ENCODE measurements at places on chromosomes 4 and X.

- DNase-seq, result no peak
Measured at GRCh38 chrX:112254896-112255295, 172.3 kb upstream of the TRPC5 start.

- DNase-seq, result no peak
Measured at GRCh38 chr4:169342906-169343564, 72.3 kb upstream of the SH3RF1 start.

GRCh38 chrX:49162620-49163019, at the start of gene MAGIX:
Gene MAGIX (plus strand): TSS chrX:49162758. CDS start chrX:49162890, 132 bp downstream.
- DNase-seq, result no peak

GRCh38 chrX:103464072-103464773, 55.1 kb downstream of the RAB40A start:
- DNase-seq, result no peak

GRCh38 chrX:129760981-129761380, 18.8 kb upstream of the SASH3 start:
- DNase-seq, result no peak

DNA sequence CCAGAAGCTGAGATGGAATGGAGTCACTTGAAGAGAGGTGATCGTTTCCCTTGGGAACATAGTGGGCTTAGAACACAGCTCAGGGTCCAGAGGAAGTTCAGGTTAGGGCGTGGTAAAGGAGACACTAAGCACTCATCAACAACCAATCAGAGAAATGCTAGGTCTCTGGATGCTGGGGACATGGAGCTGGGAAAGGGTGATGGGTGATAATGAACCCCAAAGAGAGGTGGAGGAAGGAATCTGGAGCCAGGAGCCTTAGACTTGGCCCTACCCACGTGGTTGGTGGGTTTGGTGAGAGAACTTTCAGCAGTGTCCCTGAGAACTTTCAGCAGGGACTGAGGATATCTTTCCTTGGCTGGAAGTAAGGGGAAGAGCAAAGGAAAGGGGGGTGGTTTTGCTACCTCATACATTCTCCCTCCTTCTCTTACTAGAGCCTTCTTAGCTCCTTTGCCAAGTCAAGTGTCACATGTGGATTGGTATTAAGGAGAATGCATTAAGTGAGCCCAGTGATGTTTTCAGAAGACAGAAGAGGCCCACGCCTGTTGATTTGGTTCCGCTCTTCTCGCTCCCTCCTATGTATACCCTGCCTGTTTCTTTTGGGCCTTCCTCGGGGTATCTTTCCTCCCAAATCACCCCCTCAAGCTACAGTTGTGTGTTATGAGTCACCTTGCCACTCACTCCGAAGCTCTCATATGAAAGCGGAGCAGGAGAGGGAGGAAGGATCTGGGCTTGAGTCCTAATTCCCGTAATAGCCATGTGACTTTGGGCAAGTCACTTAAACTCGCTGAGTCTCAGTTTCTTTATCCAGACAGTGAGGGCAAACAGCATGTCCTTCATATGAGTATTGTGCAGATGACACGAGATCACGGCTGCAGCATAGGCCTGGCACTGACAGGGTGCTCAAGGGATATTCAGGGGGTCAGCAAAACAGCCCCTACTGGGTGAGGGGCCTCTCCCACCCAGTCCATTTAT, 63.1 kb downstream of the TSC22D3 start:
- peak; percentile 40 for DNase-seq

- no peak for DNase-seq
Measured at GRCh38 chrX:154738011-154738738, 12.7 kb downstream of the GAB3 start.

- DNase-seq, result no peak
Measured at GRCh38 chrX:21158678-21159077, 215.5 kb upstream of the CNKSR2 start.

GRCh38 chr4:54165011-54165410, 64.1 kb upstream of the PDGFRA start:
- no peak for DNase-seq

- no peak for DNase-seq
Measured at GRCh38 chr4:10741961-10742699, 57.6 kb upstream of the CLNK start.

GRCh38 chr4:48109413-48110263, 24.4 kb downstream of the TXK start:
- DNase-seq, result no peak

GRCh38 chr4:134753390-134753789, 551.8 kb upstream of the PABPC4L start:
- DNase-seq, result no peak

- DNase-seq, result peak; percentile 6
Measured at GRCh38 chrX:118823263-118824172, at the start of gene ZCCHC12. Gene ZCCHC12 (plus strand): TSS chrX:118823824. CDS start chrX:118825245, 1,421 bp downstream.

DNA sequence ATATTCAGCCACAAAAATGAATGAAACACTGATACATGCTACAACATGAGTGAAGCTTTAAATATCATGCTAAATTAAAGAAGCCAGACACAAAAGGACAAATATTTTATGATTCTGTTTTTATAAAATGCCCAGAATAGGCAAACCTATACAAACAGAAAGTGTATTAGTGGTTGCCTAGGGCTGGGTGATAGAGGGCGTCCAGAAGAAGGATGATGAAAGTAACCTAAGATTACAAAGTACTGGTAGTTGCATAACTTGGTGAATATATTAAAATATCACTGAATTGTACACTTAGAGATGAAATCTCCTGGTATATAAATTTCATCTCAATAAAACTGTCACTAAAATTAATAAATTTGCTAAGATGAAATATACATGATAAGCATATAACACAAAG, 67.5 kb downstream of the FBXW7 start:
- no peak for DNase-seq

- DNase-seq, result no peak
Measured at GRCh38 chr4:98773638-98774037, 115.2 kb upstream of the TSPAN5 start.

DNA sequence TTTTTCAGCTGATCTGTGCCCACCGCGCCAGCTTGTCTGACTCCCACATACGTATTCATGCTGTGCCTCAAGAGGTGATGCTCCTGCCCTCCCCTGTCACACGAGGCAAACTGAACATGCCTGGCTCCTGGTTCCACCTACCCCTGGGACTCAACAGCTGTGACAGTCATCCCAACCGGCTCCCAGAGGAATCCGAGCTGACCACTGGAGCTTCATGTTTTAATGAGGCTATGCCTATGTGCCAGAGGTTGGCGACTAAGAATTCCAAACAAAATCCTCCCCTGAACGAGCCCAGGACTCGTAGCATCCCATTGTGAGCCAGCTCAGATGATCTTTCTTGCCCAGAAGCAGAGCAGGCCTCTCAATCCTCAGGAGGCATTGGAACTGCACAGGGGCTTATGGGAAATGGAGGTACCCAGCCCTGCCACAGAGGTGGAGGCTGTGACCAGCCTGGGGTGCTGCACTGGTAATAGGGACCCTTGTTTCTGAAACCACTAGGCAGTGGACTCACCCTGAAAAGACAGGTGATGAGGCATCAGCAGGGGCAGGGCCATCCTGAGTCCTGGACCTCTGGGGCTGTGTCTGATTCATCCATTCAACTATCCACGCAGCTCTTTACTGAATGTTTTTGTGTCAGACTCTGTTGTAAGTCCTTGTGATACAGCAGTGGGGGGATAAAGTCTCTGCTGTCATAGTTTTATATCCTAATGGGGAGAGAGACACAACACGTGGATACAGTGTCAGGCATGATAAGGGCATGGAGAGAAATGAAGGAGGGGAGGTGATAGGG, 325.0 kb downstream of the EVC2 start:
- DNase-seq, result no peak

- peak; percentile 15 for DNase-seq
Measured at GRCh38 chr4:152535360-152535902, 461 bp downstream of the FBXW7 start.

- DNase-seq, result no peak
Measured at GRCh38 chr4:67996127-67996526, 32.8 kb upstream of the TMPRSS11A start.

- no peak for DNase-seq
Measured at GRCh38 chrX:85303544-85303943, 59.8 kb downstream of the ZNF711 start.

DNA sequence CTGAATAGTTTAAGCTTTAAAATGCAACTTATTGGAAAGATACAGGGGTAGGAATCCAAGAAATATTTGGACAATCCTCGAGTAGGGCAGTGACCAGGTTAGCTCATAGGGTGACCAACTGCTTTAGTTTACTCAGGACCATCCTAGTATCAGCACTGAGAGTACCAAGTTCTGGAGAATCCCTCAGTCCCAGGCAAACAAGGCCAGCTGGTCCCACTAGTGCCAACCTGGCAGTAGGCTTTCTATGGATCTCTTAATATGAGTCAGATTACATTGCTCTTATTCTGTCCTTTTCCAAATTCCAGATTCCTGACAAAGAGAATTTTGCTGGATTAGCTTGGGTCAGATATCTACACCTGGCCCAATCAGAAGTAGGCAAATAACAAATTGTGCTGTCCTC, 493.7 kb downstream of the KCNIP4 start:
- no peak for DNase-seq

- no peak for DNase-seq
Measured at GRCh38 chrX:78571849-78572248, 87.3 kb downstream of the RTL3 start.

DNA sequence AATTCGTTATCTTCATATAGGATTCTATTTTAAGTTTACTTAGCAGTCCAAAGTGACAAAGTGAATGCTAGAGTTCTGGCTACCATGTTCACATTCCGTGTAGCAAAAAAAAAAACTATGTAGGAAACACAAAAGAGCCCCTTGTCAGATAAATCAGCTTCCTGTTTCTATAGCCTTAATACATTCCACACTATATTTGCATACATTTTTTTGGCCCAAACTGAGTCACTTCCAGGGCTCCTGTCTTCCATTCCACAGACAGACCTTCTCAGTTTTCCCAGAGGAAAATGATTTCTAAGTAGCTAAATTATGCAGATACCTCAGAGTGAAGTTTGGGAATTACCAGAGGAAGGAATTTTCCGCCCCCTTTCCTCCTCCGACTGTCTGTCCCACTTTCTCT, 841.9 kb upstream of the HS3ST1 start:
- no peak for DNase-seq

DNA sequence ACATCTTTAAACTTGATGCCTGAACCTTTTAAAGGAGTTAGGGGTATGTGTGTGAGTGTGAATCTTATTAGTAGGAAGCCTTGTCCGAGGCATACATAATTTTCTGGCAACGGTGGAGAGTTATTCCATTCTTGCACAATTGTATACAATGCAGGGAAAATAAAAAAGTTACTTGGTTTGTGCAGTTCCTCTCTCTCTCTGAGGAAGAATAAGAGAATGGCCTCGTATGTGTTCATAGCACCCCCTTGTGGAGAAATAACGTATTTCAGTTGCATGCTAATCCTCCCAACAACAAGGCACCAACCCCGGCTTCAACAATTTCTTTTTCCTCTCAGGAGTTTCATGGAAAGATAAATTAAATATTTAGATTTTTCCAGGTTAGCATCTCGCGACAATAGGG, 33.7 kb upstream of the FGF13 start:
- no peak for DNase-seq

- DNase-seq, result no peak
Measured at GRCh38 chr4:147638942-147639341, 21.7 kb downstream of the TMEM184C start.

DNA sequence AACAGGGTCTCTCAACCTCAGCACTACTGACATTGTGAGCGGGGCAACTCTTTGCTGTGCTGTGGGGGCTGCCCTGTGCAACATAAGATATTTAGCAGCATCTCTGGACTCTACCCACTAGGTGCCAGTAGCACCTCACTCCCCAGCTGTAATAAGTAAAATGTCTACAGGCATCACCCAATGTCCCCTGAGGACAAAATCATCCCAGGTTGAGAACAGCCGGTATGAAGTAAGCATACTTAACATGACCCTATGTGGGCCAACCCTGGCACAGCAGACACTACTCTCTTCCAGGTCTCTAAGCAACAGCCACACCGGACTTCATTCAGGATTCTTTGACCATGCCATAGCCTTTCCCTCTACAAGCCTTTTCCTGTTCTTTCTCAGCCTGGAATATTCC, 10.5 kb upstream of the MGST2 start:
- DNase-seq, result no peak

GRCh38 chr4:180240670-180241069, 2002.5 kb upstream of the TENM3 start:
- no peak for DNase-seq

- DNase-seq, result no peak
Measured at GRCh38 chr4:3213106-3213425, 35.9 kb upstream of the MSANTD1 start.

DNA sequence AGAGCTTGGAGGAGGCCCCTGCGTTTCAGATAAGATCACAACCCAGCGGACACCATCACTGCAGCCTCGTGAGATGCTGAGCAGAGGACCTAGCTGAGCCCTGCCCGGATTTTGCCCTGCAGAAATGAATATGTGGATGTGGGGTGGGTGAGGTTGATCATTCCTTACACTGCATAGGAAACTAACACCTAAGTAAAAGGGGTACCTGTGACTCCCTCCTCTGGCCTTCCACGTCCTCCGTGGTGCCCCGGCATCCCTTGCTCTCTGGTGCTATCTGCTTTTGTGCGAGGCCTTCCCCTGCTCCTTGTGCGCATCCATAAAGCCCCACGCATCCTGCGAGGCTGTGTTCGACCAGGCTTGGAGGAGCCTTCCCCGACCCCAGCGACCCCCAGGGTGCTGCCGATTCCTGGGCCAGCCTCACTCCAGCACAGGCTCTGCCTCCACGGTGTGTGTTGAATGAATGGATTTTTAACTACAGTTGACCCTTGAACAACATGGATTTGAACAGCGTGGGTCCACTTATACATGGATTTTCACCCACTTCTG, 25.6 kb upstream of the GPR78 start:
- no peak for DNase-seq

- DNase-seq, result no peak
Measured at GRCh38 chr4:43882470-43882869, 566.1 kb downstream of the KCTD8 start.

GRCh38 chr4:65420036-65420435, 250.3 kb downstream of the EPHA5 start:
- DNase-seq, result no peak

DNA sequence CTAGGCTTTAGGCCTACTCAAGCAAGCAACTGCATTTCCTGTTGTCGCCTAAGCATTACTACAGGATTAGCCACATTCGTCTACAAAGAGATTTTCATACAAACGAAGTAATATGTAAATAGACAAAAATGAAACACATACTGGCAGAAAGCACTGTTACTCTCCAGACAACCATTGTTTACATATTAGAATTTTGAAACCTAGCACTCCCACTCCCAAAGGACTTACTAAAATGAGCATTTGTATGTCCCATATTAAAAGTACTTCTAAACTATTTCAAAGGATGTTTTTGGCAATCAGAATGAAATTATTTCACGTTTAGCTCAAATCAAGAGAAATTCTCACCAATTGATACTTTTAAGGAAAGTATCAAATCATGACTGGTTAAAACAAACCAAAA, 570.8 kb downstream of the PRR32 start:
- DNase-seq, result no peak

GRCh38 chr4:7425124-7425523, 9.6 kb downstream of the PSAPL1 start:
- DNase-seq, result no peak

GRCh38 chr4:66097218-66097617, 426.9 kb upstream of the EPHA5 start:
- no peak for DNase-seq

- no peak for DNase-seq
Measured at GRCh38 chrX:50704360-50704759, 109.6 kb downstream of the SHROOM4 start.

Measured in T-helper 22 cell (primary cell).